ENCODE measurements at places on chromosomes 7 and 10. TPM values are rescaled to one million over a fixed set of nuclear protein-coding genes. Genes with fewer than 3 reads are reported as not detected.

DNA sequence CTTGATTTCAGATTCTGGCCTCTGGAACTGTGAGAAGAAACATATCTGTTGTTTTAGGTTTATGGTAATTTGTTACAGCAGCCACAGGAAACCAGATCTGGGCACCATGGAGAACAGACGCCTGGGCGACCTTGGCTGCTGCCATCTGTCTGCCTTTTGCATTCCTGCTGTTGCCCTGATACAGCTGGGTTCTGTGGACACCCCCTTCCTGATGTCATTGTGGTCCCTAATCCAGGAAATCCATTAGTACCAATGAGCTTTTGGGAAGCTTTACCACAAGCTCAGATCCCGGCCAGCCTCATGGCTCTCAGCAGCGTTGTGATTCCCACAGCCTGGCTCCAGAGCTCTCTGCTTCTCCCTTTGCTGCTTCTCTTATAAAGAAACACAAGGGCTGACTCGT, 174.2 kb upstream of the NPS start:
- no peaks in the 10 kb centered on the region for H3K36me3 ChIP-seq
- no peaks in the 10 kb centered on the region for H3K4me1 ChIP-seq
- no peak overlapping the region for H3K27ac ChIP-seq
- H3K4me3 ChIP-seq = no peak overlapping the region
- H3K27me3 ChIP-seq = peaks cover 4% of the 10 kb centered on the region

- no peaks in the 10 kb centered on the region for H3K27me3 ChIP-seq
- no peak overlapping the region for H3K4me3 ChIP-seq
- no peaks in the 10 kb centered on the region for H3K4me1 ChIP-seq
- no peak overlapping the region for H3K27ac ChIP-seq
- DNase-seq = no peak
- no peaks in the 10 kb centered on the region for H3K36me3 ChIP-seq
These were observed 81.6 kb downstream of the UNCX start for GRCh38 chr7:1314021-1314907.

GRCh38 chr10:122077311-122077875, 88.4 kb downstream of the TACC2 start:
- no peaks in the 10 kb centered on the region for H3K36me3 ChIP-seq
- H3K4me1 ChIP-seq = no peaks in the 10 kb centered on the region
- H3K27me3 ChIP-seq = peaks cover 1% of the 10 kb centered on the region

- H3K4me3 ChIP-seq = no peak overlapping the region
- no peak for DNase-seq
- H3K27me3 ChIP-seq = no peaks in the 10 kb centered on the region
- H3K36me3 ChIP-seq = no peaks in the 10 kb centered on the region
- no peak overlapping the region for H3K27ac ChIP-seq
These were observed 574.9 kb downstream of the CCSER2 start for GRCh38 chr10:84903320-84903719.

ANKRD7 gene
- total RNA-seq = not detected

CYP3A4 gene
- not detected for total RNA-seq

Data from activated CD4-positive, alpha-beta memory T cell treated with anti-CD3 and anti-CD28 coated beads for 36 hours (primary cell).